ENCODE measurements at places on chromosomes 7 and 10. TPM values are rescaled to one million over a fixed set of nuclear protein-coding genes. Genes with fewer than 3 reads are reported as not detected.

The CALCR gene
- not detected for total RNA-seq

The ZP3 gene
- total RNA-seq = 12.9 TPM

The PRSS2 gene
- total RNA-seq = not detected

The ATOH7 gene
- total RNA-seq = not detected

The FAM237B gene
- not detected for total RNA-seq

The ANKRD1 gene
- total RNA-seq = not detected

- no peaks in the 10 kb centered on the region for H3K36me3 ChIP-seq
- no peak overlapping the region for H3K4me3 ChIP-seq
- no peaks in the 10 kb centered on the region for H3K27me3 ChIP-seq
- H3K4me1 ChIP-seq = no peaks in the 10 kb centered on the region
- no peak overlapping the region for H3K27ac ChIP-seq
These were observed 27.9 kb upstream of the HSPA12A start for GRCh38 chr10:116770281-116770680.

GRCh38 chr10:26860102-26860442 lies 686 bp downstream of the ABI1 start:
- no peaks in the 10 kb centered on the region for H3K36me3 ChIP-seq
- H3K27me3 ChIP-seq = no peaks in the 10 kb centered on the region

DNA sequence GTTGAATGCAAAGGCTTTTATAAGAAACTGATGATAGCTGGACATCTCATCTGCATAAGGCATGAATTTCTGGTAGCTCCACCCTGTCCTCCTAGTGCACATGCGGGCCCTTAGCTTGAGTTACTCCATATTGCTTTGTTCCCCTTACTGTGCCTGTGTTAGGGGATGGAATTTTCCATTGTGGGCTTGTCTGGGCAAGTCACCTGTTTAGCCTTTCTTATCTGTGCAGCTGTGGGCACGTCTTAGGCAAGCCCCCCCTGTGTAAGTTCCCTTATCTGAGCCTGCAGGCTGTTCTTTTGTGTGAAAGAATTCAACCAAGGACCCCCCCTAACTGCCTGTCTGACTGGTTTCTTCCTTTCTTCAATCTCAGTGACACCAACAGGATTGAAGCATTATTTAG lies 14.5 kb upstream of the CROT start:
- H3K36me3 ChIP-seq = peaks cover 13% of the 10 kb centered on the region
- no peaks in the 10 kb centered on the region for H3K4me1 ChIP-seq
- H3K4me3 ChIP-seq = no peak overlapping the region
- no peaks in the 10 kb centered on the region for H3K27me3 ChIP-seq
- no peak overlapping the region for H3K27ac ChIP-seq

GRCh38 chr10:95742962-95743535 lies 12.9 kb upstream of the ENTPD1 start:
- no peaks in the 10 kb centered on the region for H3K27me3 ChIP-seq
- no peak overlapping the region for H3K27ac ChIP-seq
- H3K4me3 ChIP-seq = no peak overlapping the region
- DNase-seq = no peak

DNA sequence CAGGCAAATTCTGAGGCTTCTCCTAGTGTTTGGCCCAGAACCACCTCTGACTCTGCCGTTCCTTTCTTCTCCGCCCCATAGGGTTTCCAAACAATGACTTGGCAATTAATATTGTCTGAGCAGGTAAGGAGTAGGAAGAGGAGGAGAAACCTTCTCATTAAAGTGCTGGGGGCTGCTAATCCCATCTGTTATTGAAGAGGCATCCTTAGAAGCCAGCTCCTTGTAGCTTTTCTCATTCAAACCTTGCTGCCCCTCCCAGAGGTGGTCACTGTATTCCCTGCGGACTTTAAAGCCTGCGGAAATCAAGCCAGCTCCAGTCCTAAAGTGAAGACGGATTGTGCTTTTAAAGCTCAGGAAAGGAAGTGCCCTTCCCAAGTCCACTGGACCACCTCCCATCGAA lies 1.4 kb upstream of the NKX1-2 start:
- no peak overlapping the region for H3K4me3 ChIP-seq
- H3K4me1 ChIP-seq = peaks cover 6% of the 10 kb centered on the region
- H3K36me3 ChIP-seq = no peaks in the 10 kb centered on the region
- no peak for DNase-seq
- H3K27me3 ChIP-seq = peaks cover 32% of the 10 kb centered on the region
- no peak overlapping the region for H3K27ac ChIP-seq

GRCh38 chr7:30322271-30323005 lies 38.0 kb downstream of the ZNRF2 start:
- peaks cover 11% of the 10 kb centered on the region for H3K4me1 ChIP-seq
- no peaks in the 10 kb centered on the region for H3K27me3 ChIP-seq

DNA sequence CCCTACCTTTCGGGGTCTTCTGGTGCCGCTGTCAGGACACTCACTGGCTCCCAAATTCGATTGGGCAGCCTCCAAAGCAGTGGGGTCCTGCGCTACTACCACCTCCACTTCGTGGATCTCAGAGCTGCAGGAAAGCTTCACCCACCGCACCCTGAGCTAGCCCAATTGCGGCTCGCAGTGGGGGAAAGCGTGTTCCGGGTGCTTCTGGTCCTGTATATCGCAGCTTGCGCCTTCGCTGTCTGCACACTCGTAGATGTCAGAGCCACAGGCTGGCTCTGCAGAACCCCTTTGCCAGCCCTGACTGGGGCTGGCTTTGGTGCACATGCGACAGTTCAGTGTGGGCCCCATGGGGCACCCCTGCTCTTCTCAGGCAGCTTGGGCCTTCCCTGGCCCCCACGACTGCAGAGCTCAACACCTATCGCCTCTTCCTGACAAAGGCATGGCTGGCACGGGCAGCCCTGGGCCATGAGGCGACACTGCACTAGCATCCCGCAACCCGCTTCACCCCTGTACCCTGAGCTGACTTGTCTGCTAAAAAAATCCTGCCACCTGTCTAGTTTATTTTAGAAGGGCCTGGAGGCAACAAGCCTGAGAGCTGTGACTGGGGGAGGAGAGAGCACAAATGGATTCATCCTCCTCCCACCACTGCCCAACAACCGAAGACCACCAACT lies 78.7 kb upstream of the ABI1 start:
- no peaks in the 10 kb centered on the region for H3K27me3 ChIP-seq
- no peak overlapping the region for H3K4me3 ChIP-seq
- no peaks in the 10 kb centered on the region for H3K4me1 ChIP-seq
- H3K36me3 ChIP-seq = no peaks in the 10 kb centered on the region

- no peak overlapping the region for H3K4me3 ChIP-seq
- no peak for DNase-seq
- H3K27me3 ChIP-seq = no peaks in the 10 kb centered on the region
- no peaks in the 10 kb centered on the region for H3K4me1 ChIP-seq
- no peak overlapping the region for H3K27ac ChIP-seq
These were observed 176.7 kb downstream of the EMX2 start for GRCh38 chr10:117718986-117719920.

DNA sequence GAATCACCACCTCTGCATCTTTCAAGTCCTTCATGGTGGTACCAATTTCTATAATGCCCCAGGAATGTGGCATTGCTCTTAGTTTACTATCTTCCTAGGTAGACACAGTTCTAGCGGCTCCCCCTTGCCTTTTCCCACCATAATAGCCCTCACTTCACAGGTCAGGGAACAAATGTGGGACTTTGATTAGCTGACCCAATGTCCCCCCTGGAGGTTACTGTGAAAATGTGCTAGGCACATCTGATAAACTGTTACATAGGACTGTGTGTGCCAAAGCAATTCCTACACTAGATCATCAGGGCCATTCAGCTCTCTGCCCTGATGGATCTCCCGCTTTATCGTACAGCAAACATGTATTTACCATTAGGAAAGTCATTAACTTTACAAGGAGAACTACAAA lies 94.0 kb downstream of the TWIST1 start:
- H3K36me3 ChIP-seq = no peaks in the 10 kb centered on the region
- H3K4me3 ChIP-seq = no peak overlapping the region
- no peak for DNase-seq

GRCh38 chr7:106589198-106589879 lies 71.6 kb downstream of the CCDC71L start:
- H3K36me3 ChIP-seq = no peaks in the 10 kb centered on the region
- no peak for DNase-seq
- no peak overlapping the region for H3K4me3 ChIP-seq
- H3K27me3 ChIP-seq = no peaks in the 10 kb centered on the region
